ENCODE measurements at places on chromosomes 3 and 15.

DNA sequence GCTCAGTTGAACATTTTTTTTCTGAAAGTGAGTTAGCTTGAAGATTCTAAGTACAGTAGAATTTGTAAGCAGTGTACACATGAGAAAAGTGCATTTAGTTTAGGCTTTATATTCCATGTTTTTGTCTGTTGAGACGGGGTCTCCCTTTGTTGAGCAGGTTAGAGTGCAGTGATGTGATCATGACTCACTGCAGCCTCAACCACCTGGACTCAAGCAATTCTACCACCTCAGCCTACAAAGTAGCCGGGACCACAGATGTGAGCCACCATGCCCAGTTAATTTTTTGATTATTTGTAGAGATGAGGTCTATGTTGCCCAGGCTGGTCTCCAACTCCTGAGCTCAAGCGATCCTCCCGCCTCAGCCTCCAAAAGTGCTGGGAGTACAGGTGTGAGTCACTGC lies 5.3 kb upstream of the CSNK1G1 start:
- no peak for DNase-seq

GRCh38 chr3:153551536-153552285 lies 389.7 kb downstream of the RAP2B start:
- no peak for DNase-seq

GRCh38 chr15:75705854-75706681 lies 6.6 kb downstream of the CSPG4 start:
- DNase-seq: no peak

DNA sequence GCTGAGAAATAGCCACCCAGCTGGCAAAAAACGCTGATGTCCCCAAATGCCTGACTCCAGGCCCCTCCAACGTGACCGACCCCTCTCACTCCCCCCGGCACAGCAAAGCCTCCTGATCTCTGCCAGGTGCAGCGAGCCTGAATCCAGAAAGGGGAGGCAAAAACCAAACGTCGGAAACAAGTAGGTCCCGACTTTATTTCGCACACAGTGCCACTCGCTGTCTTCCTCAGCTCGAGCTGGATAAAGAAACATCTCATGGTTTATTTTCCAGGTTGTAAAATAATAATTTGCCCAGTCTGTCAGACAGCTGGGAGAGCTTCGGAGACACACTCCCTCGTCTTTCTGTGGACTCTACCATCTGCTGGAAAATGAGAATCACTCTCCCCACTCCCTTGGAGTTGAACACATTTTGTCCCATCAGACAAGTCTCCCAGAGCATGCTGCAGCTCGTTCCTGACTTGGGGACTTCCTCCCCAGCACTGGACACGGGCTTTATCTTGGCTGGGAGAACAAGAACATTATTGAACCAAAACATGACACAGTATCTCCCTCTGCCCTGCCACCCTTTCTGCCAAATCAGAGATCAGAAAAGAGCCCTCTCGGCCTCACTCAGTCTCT lies 142.8 kb downstream of the NUP210 start:
- DNase-seq: no peak

GRCh38 chr15:92922418-92923002 lies 22.4 kb downstream of the CHD2 start:
- DNase-seq: no peak

- DNase-seq: no peak
Observed at GRCh38 chr3:191119415-191120295, 79.4 kb upstream of the OSTN start.

DNA sequence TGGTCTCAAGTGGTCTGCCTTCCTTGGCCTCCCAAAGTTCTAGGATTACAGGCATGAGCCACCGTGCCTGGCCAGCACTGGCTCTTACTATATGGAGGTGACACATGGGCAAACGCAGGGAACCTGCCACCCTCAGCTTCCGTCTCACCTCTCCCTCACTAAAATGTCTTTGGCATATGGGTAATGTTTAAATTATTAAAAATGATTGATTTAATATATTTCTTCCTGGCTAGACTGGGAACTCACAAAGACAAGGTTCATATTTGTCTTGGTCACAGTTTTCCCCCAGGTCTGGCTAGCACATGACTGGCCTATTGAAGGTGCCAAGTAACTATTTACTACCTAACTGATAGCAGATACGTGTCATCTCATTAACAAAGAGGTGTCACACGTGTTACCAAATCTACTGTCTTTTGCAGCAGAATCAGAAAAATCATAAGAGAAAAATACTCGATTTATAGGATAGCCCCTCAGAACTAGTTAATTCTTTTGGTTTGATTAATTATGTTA lies 48.2 kb downstream of the SYNM start:
- DNase-seq: no peak

DNA sequence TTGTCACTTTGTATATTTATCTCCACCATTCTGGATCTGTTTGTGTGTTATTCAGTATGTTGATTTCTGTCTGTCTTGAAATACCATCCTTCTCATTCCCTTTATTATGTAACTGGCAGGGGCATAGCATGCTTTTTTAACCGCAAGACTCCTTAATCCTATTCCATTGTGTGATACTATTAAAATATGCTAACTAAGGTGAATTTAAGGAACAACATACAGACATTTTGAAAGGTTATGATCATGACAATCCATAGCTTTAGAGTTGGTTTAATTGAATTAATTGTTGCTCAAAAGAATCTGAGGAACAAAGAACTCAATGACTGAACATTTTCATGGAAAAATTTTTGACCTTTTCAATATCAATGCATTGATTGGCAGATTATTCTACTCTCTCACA lies 677.3 kb upstream of the ROBO1 start:
- DNase-seq: no peak

DNA sequence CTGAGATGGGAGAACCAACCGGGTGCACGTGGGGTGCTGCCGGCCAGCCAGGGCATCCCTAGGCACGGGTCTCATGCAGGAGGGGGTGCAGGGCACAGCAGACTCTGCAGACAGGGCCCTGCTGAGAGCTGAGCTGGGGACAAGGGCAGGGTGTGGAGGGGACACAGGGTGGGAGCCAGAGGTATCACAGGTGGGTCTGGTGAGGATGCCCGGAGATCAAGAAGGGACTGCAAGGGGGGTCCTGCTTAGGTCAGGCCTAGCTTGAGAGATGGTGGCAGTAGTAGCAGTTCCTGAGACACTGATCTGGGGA lies 39.5 kb upstream of the PRR23E start:
- no peak for DNase-seq

- no peak for DNase-seq
Observed at GRCh38 chr3:43378066-43378935, 92.0 kb downstream of the SNRK start.

DNA sequence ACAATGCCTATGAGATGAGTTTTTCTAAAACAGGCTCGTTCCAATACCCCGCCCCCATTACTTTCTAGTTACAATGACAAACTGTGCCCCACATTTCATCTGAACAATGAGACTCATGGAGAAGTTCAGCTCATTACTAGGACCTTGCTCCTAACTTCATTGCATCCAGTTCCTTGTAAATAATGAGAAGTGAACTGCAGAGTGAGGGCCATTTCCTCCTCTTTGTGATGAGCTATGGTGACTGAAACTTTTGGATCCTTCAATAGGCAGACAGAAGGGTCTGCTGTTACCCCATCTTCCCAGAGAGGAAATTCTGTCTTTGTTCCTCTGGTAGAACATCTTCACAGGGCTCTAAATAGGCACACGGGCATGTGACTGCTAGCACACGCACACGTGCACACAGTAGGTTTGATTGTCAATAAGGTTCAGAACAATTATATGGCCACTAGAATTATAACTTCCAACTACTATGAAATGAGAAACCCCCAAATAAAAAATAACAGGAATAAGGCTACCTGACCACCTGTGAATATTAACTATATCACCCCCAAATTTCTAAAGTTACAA lies 51.8 kb downstream of the SERP1 start:
- no peak for DNase-seq

DNA sequence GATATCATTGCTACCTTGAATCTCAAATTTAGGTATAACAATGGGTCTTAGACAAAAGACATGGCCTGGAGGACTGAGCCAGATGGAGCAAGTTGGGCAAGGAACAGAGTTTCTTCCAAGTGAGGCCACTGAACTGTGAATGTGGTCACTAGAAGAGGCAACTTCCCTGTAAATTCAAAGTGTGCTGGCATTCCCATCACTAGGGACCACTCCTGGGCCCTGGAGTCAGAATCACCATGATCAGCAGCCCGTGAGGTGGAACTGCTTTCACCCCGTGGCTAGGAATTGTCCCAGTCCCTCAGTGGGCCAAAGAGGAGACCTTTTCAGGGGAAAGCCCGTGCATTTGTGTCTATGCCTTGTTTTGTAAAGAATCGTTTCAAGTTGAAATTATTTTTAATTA lies 47.3 kb downstream of the HES1 start:
- DNase-seq: no peak

DNA sequence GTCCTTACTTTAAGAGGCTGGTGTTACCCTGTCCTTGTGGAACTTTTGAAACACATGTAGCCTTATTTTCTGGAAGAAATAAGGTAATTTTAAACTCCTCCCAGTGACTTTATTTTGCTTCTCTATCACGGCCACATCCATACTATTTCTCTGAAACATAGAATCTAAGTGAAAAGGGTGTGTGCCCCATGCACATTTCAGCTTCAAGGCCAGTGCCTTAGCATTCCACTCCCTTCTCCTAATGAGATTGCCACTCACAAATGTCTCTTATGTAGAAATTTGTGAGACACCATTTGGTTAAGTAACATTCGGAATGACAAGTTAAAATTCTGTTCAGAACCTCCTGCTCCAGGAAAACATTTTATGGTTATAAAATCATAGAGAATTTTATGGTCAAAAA lies 562.7 kb downstream of the TUSC7 start:
- DNase-seq: no peak

DNA sequence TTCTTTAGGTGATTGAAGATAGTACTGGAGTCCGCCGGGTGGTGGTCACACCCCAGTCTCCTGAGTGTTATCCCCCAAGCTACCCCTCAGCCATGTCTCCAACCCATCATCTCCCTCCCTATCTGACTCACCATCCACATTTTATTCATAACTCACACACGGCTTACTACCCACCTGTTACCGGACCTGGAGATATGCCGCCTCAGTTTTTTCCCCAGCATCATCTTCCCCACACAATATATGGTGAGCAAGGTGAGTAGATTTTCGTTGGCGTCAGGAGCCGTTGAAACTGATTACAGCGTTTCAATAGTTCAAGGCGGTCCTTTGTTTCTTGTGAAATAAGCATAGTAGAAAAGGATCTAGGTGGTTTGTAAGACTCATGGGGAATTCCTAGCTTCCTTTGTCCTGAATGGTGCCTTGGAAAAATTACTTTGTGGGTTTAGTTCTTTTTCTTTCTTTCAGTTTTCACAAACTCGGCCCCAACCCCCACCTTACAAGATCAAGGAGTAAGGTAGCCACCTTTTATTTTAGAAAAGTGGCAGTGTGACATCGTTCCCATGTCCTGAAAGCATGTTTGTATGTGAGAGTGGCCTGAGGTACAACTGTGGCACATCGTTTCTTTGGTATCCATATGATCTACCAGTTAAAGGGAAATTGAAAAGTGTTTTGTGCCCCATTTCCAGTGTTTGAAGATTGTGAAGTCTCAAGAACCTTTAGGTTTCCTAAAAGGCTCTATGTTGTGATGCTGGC lies 200.6 kb downstream of the GHSR start:
- no peak for DNase-seq

DNA sequence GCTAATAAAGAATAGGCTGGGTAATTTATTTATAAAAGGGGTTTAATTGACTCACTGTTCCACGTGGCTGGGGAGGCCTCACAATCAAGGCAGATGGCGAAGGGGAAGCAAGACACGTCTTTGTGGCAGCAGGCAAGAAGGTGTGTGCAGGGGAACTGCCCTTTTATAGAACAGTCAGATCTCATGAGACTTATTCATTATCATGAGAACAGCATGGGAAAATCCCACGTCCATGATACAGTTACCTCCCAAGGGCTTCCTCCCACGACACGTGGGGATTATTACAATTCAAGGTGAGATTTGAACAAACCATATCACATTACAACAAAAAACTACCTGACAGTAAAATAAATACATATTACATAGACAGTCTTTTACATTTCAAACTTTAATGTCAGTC lies 414.9 kb downstream of the NAALADL2 start:
- DNase-seq: no peak

- DNase-seq: no peak
Observed at GRCh38 chr3:122615303-122615702, 37.9 kb downstream of the PARP15 start.

- DNase-seq: peak; percentile 78
Observed at GRCh38 chr15:37789881-37790280, 144.6 kb upstream of the TMCO5A start.

GRCh38 chr15:67741308-67741707 lies 84.0 kb upstream of the SKOR1 start:
- no peak for DNase-seq

DNA sequence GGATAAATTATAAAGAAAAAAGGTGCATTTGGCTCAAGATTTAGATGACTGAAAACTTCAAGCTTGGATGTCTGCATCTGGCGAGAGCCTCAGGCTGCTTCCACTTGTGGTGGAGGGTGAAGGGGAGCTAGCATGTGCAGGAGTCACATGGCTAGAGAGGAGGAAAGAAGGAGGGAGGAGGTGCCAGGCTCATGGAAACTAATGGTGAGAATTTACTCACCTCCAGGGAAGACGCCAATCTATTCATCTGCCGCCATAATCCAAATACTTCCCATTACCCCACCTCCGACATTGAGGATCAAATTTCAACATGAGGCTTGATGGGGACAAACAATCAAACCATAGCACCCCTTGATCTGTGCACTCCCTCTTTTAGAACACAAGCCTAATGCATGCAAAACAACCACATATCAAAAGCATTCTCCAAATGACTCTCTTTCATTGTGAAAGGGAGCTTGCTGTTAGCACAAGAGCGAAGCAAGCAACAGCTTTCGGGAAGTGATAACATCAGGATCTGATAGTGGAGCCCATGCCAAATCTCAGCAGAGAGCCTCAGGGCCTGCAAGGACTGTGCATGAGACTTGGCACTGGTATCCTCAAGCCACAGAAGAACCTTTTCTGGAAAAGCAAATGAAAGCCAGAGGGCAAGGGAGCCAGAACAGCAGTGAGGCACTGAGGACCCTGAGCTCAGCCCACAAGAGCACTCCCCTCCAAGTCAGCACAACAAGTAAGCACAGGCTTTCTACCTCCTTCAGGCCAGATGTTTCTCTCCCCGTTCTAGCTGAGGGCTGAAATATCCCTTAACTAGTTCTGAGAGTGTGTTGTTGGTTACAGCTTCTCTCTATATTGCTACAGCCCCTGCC lies 50.2 kb upstream of the THBS1 start:
- DNase-seq: no peak

GRCh38 chr3:29141197-29141917 lies 139.5 kb upstream of the RBMS3 start:
- no peak for DNase-seq

DNA sequence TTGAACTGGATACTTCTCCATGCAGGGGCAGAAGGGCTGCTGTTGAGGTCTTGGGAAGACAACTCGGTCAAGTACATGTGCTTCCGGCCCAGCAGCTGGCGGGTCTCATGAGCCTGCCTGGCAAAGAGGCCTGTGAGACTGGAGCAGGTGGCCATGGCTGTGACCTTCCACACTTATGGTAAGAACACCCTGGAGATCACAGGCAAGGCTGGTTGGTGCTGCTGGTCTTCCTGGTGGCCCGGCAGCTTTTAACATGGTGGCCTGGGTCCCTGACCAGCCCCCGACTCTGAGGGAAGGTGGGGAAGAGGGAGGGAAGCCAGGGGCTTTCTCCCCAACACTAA lies 15.4 kb downstream of the CHRD start:
- no peak for DNase-seq

Data from HS-27A (cell line).